ENCODE measurements at places on chromosomes 2 and 18. TPM values are rescaled to one million over a fixed set of nuclear protein-coding genes. Genes with fewer than 3 reads are reported as not detected.

ANKRD30B gene
- 0.45 TPM for polyA plus RNA-seq

STK17B gene
- polyA plus RNA-seq = 18.9 TPM

ICOS gene
- polyA plus RNA-seq = not detected

CTAGE1 gene
- polyA plus RNA-seq = not detected

DRC1 gene
- not detected for polyA plus RNA-seq

TYMS gene
- polyA plus RNA-seq = 1.2 TPM

ING5 gene
- polyA plus RNA-seq = 21.2 TPM

SDC1 gene
- polyA plus RNA-seq = 2.8 TPM
